Sigmoid colon (tissue), 7 donors: ENCODE measurements at places on chromosomes 3 and 15. TPM values are rescaled to one million over a fixed set of nuclear protein-coding genes. Genes with fewer than 3 reads are reported as not detected.

Gene EOGT
- 7.6 TPM for polyA plus RNA-seq

Gene COLQ
- 1.7 TPM for polyA plus RNA-seq

Gene FAM227B
- 2.9 TPM for polyA plus RNA-seq

Gene NT5DC2
- polyA plus RNA-seq = 9.0 TPM

Gene UCN2
- not detected for polyA plus RNA-seq

Gene PRSS50
- polyA plus RNA-seq = 0.03 TPM

Gene LRRC31
- 81.1 TPM for polyA plus RNA-seq

Gene RASL12
- 10.2 TPM for polyA plus RNA-seq

Gene PBRM1
- polyA plus RNA-seq = 9.9 TPM

Gene LRRK1
- polyA plus RNA-seq = 10.2 TPM

Gene SCAANT1
- not detected for polyA plus RNA-seq

Gene UTS2B
- polyA plus RNA-seq = 0.17 TPM

Gene KNG1
- 1.2 TPM for polyA plus RNA-seq

Gene EPB42
- 0.06 TPM for polyA plus RNA-seq

Gene GOLGA8Q
- not detected for polyA plus RNA-seq

Gene ZNF502
- 2.5 TPM for polyA plus RNA-seq

Gene FLNB
- polyA plus RNA-seq = 121 TPM

Gene LCTL
- polyA plus RNA-seq = not detected

Gene SOX14
- not detected for polyA plus RNA-seq

Gene LMAN1L
- polyA plus RNA-seq = 0.64 TPM

Gene FGD5
- 2.1 TPM for polyA plus RNA-seq

Gene EAF2
- polyA plus RNA-seq = 16.0 TPM
